Activated T-helper 2 cell treated with anti-CD3 and anti-CD28 coated beads, Interferon-gamma antibody, Interleukin-2, Interleukin-4, amounts not matched to agents 10 μg/mL and 5 μg/mL and 100 μg/mL, durations not matched to agents 14 hours and 24 hours and 36 hours (primary cell): ENCODE measurements at places on chromosomes 3 and 15.

GRCh38 chr3:122536632-122537001 lies 21.9 kb upstream of the KPNA1 start:
- no peak overlapping the region for H3K27ac ChIP-seq
- H3K36me3 ChIP-seq = peaks cover 89% of the 10 kb centered on the region
- H3K27me3 ChIP-seq = no peaks in the 10 kb centered on the region
- DNase-seq = no peak
- H3K4me3 ChIP-seq = no peak overlapping the region
- peaks cover 49% of the 10 kb centered on the region for H3K4me1 ChIP-seq

GRCh38 chr3:149475451-149476060 lies 1.1 kb downstream of the TM4SF4 start:
- H3K4me3 ChIP-seq = no peak overlapping the region
- no peak overlapping the region for H3K27ac ChIP-seq
- peaks cover 15% of the 10 kb centered on the region for H3K27me3 ChIP-seq
- DNase-seq = no peak
- H3K36me3 ChIP-seq = no peaks in the 10 kb centered on the region
- H3K4me1 ChIP-seq = no peaks in the 10 kb centered on the region

- no peak for DNase-seq
- H3K27me3 ChIP-seq = no peaks in the 10 kb centered on the region
- H3K36me3 ChIP-seq = no peaks in the 10 kb centered on the region
Observed at GRCh38 chr15:37138591-37139215, 38.4 kb upstream of the MEIS2 start.

DNA sequence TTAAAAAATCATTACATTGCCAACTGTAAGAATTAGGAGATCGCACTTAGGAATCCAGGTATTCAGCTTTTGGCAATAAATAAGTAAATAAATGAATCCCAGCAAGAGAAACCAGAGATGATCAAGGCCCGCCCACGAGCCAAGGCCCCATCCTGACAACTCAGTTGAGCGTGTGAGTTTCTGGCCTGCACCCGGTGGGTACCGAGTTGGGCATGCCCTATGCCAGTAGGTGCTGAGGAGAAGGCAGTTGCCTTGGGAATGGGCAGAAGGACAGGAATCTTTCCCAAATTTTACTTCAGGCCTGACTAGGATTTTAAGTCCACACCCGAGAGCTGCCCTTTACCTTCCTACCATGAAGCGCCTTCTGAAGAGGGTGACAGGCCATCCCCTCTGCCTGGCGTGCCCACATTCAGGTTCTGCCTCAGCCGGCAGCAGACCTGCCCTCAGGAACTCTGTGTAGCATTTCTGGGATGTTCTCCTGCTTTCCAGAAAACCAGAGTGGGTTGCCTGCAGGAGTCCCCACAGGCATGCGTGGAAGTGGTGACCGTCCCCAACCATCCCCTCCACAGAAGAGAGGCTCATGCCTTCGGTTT lies 99.3 kb upstream of the ALDH1A3 start:
- no peaks in the 10 kb centered on the region for H3K27me3 ChIP-seq
- DNase-seq = peak; percentile 2
- H3K36me3 ChIP-seq = no peaks in the 10 kb centered on the region

DNA sequence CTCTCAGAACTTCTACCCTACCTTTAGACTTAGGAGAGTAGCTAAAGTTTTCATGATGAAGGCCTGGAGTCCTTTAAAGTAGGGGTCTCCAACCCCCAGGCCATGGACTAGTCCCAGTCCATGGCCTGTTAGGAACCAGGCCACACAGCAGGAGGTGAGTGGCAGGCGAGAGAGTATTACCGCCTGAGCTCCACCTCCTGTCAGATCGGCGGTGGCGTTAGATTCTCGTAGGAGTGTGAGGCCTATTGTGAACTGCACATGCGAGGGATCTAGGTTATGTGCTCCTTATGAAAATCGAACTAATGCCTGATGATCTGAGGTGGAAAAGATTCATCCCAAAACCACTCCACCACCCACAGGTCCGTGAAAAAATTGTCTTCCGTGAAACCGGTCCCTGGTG lies 18.3 kb upstream of the CACNA2D3 start:
- no peak for DNase-seq
- no peak overlapping the region for H3K27ac ChIP-seq
- no peak overlapping the region for H3K4me3 ChIP-seq
- no peaks in the 10 kb centered on the region for H3K36me3 ChIP-seq

- peaks cover 16% of the 10 kb centered on the region for H3K36me3 ChIP-seq
- H3K27me3 ChIP-seq = no peaks in the 10 kb centered on the region
- H3K27ac ChIP-seq = peak overlapping the region; percentile 64
- H3K4me1 ChIP-seq = peaks cover 30% of the 10 kb centered on the region
- DNase-seq = peak; percentile 33
Observed at GRCh38 chr15:95446854-95447253, 883.6 kb upstream of the NR2F2 start.

DNA sequence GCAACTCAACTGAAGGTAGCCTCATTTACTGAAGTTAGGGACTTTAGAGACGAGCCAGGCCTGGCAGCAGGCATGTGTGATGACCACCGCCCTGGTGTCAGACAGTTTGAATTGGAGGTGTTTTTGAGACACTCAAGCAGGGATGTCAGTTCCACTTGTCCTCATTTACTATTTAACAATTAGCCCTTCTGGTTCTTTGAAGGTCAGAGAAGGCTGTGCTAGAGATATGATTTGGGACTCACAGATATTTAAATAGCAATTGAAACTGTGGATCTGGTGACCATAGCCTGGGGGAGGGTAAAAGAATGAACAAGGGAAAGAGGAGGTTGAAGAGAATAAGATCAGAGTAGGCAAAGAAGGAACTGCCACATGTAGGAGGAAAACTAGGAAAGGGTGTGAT lies 74.6 kb downstream of the REC114 start:
- no peak for DNase-seq
- no peak overlapping the region for H3K27ac ChIP-seq
- peaks cover 20% of the 10 kb centered on the region for H3K27me3 ChIP-seq

- H3K27ac ChIP-seq = peak within 1 kb of the TSS; percentile 24
- H3K4me3 ChIP-seq = peak within 1 kb of the TSS; percentile 76
- peak; percentile 29 for DNase-seq
- H3K36me3 ChIP-seq = no peaks in the 10 kb centered on the region
- H3K4me1 ChIP-seq = peaks cover 19% of the 10 kb centered on the region
Observed at GRCh38 chr15:62066663-62067447, at the start of gene C2CD4A. C2CD4A (plus strand) TSS chr15:62066977; CDS start chr15:62067614, 637 bp downstream.

DNA sequence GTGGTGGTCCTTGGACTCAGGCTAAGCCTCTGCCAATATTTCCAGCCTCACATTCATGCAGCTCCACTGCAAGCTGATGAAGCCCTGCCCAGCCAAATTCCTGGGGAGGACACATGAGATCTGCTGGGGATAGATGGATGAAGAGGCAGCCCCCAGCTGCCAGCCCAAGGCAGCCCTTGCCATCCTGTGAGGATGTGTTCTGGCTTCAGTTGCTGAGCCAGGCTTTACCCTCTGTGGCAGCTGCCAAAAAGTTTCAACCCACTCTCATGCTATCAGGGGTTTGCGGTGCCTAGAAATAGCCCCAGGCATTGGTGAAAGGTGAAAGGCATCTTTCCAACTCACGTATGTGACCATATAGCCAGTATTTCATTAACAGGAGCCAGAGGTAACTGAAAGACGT lies 37.6 kb downstream of the C2CD4A start:
- no peak overlapping the region for H3K4me3 ChIP-seq
- H3K4me1 ChIP-seq = peaks cover 2% of the 10 kb centered on the region
- no peak for DNase-seq
- peaks cover 4% of the 10 kb centered on the region for H3K27me3 ChIP-seq
- no peak overlapping the region for H3K27ac ChIP-seq
